Liver (tissue), 10 donors: ENCODE measurements at places on chromosomes 11 and 22. TPM values are rescaled to one million over a fixed set of nuclear protein-coding genes. Genes with fewer than 3 reads are reported as not detected.
A peak's percentile ranks its signal among the peaks of the same experiment; 100 is the strongest.

APOA4 gene
- 0.89 TPM for total RNA-seq

CEND1 gene
- total RNA-seq, result not detected

KDELR3 gene
- total RNA-seq, result 12.8 TPM

RNF214 gene
- 6.1 TPM for total RNA-seq

PHLDB1 gene
- 6.8 TPM for total RNA-seq

GRCh38 chr11:70087446-70088167 lies 9.5 kb downstream of the ANO1 start:
- H3K36me3 ChIP-seq, result peaks cover 5% of the 10 kb centered on the region
- H3K27ac ChIP-seq, result no peak overlapping the region
- H3K4me3 ChIP-seq, result no peak overlapping the region
- DNase-seq, result no peak

DNA sequence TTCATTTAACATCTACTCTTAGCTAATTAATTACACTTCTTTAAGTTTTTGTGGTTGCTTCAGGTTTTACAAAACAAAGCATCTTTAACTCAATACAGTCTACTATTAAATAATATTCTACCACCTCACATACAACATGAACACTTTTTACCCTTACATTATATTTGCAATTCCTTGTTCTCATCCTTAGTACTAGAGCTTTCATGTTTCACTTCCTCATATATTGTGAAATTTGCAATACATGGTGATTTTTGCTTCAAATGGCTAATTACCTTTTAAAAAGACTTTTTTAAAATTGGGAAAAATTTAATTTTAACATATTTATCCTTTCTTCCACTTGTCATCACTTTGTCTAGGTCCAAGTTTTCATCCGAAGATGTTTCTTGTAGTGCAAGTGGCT lies 37.5 kb downstream of the RSF1 start:
- peaks cover 8% of the 10 kb centered on the region for H3K4me1 ChIP-seq
- H3K27me3 ChIP-seq, result no peaks in the 10 kb centered on the region
- H3K36me3 ChIP-seq, result no peaks in the 10 kb centered on the region
- no peak overlapping the region for H3K4me3 ChIP-seq
- no peak for DNase-seq

- H3K27me3 ChIP-seq, result no peaks in the 10 kb centered on the region
- H3K36me3 ChIP-seq, result no peaks in the 10 kb centered on the region
- H3K4me1 ChIP-seq, result no peaks in the 10 kb centered on the region
These were observed 142.7 kb upstream of the CTSC start for GRCh38 chr11:88480223-88480622.

DNA sequence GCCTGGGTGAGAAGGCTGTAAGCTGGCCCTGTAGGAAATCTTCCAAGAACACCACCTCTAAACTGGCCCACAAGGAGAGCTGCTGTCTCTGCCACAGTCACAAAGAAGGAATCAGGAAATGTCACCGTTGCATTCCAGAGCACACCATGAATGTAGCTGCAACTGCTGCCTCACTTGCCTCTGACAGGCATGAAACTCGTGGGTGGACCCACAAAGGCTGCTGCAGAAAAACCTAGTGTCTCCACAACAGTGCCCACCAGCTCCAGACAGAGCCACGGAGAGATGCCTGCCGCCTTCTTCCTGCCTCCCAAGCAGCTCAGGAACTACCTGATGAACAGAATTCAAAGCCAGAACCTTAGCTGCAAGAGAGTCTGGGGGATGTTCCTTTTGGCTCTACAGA lies 10.5 kb downstream of the DNAJB13 start:
- H3K36me3 ChIP-seq, result no peaks in the 10 kb centered on the region
- DNase-seq, result no peak
- no peak overlapping the region for H3K4me3 ChIP-seq
- no peaks in the 10 kb centered on the region for H3K27me3 ChIP-seq
- H3K27ac ChIP-seq, result no peak overlapping the region

DNA sequence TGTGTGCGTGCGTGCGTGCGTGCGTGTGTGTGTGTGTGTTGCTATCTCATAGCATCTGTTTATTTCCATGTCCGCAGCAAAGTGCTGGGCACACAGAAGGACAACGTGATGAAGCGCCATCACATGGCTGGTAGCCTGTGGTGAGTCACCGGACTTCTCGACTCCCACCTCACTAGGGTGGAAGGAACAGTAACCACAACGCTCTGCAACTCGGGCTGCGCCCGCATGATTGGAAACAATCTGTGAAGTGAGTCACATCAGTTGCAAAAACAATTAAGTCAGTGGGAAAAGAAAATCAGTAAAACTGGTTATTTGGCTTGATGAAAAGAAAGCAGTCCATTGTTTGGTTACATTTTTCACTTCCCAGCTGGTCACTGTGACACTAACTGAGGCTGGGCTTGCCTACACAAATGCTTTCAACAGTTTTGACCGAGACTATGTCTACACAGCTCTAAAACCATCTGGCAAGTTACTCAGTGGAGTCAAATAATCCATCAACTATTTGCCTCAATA lies 437.3 kb upstream of the CADM1 start:
- H3K36me3 ChIP-seq, result no peaks in the 10 kb centered on the region
- no peaks in the 10 kb centered on the region for H3K4me1 ChIP-seq
- H3K27me3 ChIP-seq, result peaks cover 4% of the 10 kb centered on the region
- no peak overlapping the region for H3K4me3 ChIP-seq

DNA sequence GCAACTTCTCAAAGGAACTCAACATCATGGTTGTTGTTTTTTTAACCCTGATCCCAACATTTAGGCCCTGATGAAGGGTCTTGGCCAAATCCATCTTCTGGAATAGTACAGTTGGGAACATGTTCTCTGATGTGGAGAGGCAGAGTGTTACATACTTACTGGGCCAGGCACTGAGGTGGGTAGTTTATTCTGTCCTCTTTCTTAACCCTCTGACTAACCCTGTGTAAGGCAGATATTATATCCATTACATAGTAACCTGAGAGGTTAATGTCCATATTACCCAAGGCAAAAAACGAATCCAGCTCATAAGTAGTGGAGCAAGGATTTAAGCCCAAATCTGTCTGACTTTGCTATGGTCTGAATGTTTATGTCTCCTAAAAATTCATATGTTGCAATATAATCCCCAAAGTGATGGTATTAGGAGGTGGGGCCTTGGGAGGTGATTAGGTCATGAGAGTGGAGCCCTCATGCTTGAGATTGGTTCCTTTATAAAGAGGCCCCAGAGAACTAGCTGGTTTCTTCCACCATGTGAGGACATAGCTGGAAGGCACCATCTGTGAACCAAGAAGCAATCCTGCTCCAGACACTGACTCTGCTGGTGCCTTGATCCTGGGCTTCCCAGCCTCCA lies 16.3 kb downstream of the PPFIBP2 start:
- no peaks in the 10 kb centered on the region for H3K27me3 ChIP-seq
- DNase-seq, result no peak
- H3K4me1 ChIP-seq, result peaks cover 72% of the 10 kb centered on the region
- peak overlapping the region; percentile 65 for H3K27ac ChIP-seq
- H3K4me3 ChIP-seq, result no peak overlapping the region
- no peaks in the 10 kb centered on the region for H3K36me3 ChIP-seq

- H3K4me1 ChIP-seq, result no peaks in the 10 kb centered on the region
- H3K36me3 ChIP-seq, result no peaks in the 10 kb centered on the region
- H3K4me3 ChIP-seq, result no peak overlapping the region
- H3K27me3 ChIP-seq, result no peaks in the 10 kb centered on the region
These were observed 27.7 kb downstream of the TYR start for GRCh38 chr11:89205378-89205777.

GRCh38 chr11:68929706-68930570 lies 26.2 kb downstream of the IGHMBP2 start:
- no peak overlapping the region for H3K27ac ChIP-seq
- no peaks in the 10 kb centered on the region for H3K4me1 ChIP-seq
- H3K36me3 ChIP-seq, result peaks cover 63% of the 10 kb centered on the region
- DNase-seq, result no peak

GRCh38 chr11:111450480-111451320 lies 61.5 kb downstream of the BTG4 start:
- H3K27me3 ChIP-seq, result no peaks in the 10 kb centered on the region
- no peaks in the 10 kb centered on the region for H3K4me1 ChIP-seq
- no peak overlapping the region for H3K4me3 ChIP-seq
- H3K27ac ChIP-seq, result no peak overlapping the region
- H3K36me3 ChIP-seq, result no peaks in the 10 kb centered on the region

DNA sequence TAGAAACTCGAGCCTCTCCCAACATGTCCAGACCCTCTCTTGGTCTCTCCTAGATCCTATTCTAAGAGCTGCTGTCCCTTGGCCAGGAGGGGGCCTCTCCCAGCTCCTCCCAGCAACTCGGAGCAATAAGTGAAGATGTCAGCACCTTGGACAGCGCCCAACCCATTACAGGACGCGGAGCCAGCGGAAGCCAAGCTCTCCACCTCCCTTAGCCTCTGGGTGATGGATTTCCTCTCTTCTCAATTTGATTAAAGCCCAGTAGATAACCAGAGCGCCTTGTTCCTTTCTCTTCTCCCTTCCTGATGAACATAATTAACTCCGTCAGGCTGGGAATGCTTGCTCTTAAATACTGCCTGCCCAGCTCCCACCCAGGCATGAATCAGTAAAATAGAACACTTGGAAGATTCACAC lies 26.2 kb upstream of the TPBGL start:
- H3K4me3 ChIP-seq, result no peak overlapping the region
- peak; percentile 83 for DNase-seq
- no peaks in the 10 kb centered on the region for H3K27me3 ChIP-seq
- H3K27ac ChIP-seq, result no peak overlapping the region
- no peaks in the 10 kb centered on the region for H3K36me3 ChIP-seq

DNA sequence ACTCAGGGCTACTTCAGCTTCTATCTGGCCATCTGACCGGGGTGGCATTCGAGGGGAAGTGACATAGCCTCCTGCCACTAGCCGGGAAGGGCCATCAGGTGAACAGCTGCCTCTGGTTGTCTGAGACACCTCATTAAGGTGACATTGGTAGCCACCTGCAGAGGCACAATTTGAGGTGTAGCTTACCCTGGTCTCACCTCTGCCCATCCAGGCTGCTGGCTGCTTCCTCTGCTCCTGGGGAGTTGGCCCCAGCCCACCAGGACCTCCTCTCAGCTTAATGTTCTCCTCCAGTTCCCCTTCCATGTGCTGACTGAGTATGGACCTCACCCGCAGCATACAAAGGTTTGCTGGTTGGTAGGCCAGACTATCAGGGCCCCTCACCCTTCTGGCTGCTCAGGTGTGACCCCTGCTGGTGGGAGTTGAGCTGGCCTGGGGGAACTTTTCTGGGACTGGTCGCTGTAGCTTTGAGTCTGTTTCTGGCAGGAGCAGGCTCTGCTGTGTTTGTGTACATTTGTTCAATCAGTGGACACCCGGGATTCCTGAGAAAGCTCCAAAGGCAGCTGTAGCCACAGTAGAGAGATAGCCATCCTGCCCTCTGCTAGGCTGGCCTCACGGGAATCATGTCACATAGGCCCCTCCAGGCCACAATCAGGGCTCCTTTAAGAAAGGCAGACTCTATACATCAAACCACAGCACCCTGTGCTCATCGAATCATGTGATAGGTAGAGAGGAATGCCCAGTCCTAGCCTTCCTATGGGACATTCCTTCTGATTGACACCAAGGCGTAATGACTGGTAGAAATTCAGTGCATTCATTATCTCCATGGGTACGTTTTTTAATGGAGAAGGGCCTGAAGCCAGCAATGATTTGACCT lies 295.1 kb upstream of the PLET1 start:
- H3K36me3 ChIP-seq, result no peaks in the 10 kb centered on the region
- no peaks in the 10 kb centered on the region for H3K4me1 ChIP-seq
- peak; percentile 75 for DNase-seq
- no peaks in the 10 kb centered on the region for H3K27me3 ChIP-seq
- H3K27ac ChIP-seq, result no peak overlapping the region

DNA sequence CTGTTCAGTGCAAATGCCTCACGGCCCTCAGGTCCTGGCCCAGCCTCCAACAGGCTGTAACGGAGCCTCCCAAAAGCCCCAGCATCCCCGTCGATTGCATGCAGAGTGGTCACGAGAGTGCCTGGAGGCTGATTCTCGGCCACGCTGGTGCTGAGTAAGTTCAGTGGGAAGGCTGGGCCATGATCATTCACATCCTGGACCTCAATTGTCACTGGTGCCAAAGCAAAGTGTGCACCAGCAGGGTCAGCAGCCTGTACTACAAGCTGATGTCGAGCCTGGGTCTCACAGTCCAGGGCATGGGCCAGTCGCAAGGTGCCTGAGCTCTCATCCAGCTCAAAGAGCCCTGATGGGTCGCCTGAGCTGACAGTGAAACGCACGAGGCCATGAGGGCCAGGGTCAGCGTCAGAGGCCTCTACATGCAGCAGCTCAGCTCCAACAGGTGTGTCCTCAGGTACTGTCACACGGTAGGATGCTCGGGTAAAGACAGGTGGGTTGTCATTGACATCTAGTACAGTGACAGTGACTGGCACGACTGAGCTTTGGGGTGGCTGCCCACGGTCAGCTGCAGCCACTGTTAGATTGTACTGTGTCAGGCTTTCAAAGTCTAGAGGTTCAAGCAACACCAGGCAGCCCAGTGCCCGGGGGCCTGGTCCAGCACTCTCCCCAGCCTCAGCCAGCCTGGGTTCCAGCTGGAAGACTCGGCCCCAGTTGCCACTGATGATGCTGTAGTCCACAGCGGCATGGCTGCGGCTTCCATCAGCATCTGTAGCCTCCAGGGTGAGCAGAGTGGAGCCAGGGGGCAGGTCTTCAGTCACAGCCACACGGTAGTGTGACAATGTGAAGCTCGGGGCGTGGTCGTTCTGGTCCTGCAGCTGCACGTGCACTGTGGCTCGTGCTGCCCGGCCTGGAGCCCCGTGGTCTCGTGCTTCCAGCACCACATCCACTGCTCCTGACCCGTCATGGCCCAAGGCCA lies 4.5 kb upstream of the TPP1 start:
- no peaks in the 10 kb centered on the region for H3K27me3 ChIP-seq
- peaks cover 6% of the 10 kb centered on the region for H3K4me1 ChIP-seq
- no peak for DNase-seq
- no peak overlapping the region for H3K4me3 ChIP-seq
- no peak overlapping the region for H3K27ac ChIP-seq

GRCh38 chr11:117931331-117931950 lies 2.2 kb upstream of the TMPRSS13 start:
- no peaks in the 10 kb centered on the region for H3K36me3 ChIP-seq
- H3K27ac ChIP-seq, result no peak overlapping the region

DNA sequence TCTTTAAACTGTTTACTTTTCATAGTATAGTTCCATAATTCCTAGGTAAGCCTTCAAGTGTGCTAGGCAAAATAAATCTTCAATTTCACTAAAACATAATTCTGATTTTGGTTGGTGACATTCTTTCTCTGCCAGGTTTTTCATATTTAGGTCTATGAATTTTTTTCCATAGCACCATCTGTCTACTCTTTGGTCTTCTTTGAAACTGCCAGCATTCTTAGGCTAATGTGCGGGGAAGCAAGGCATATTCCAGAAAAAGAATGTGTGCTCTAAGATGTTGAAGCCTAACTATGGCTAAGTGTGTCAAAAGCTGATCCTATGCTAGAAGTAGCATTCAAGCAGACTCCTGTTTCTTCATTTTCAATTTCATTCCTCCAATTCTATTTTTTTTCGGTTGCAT lies 213.9 kb upstream of the C11orf87 start:
- H3K4me1 ChIP-seq, result no peaks in the 10 kb centered on the region
- no peaks in the 10 kb centered on the region for H3K36me3 ChIP-seq
- DNase-seq, result no peak
- H3K27me3 ChIP-seq, result no peaks in the 10 kb centered on the region
- H3K27ac ChIP-seq, result no peak overlapping the region
- no peak overlapping the region for H3K4me3 ChIP-seq
